Thymus (tissue), 14 donors: ENCODE measurements at places on chromosomes 4 and X. TPM values are rescaled to one million over a fixed set of nuclear protein-coding genes. Genes with fewer than 3 reads are reported as not detected.
A peak's percentile ranks its signal among the peaks of the same experiment; 100 is the strongest.

DNA sequence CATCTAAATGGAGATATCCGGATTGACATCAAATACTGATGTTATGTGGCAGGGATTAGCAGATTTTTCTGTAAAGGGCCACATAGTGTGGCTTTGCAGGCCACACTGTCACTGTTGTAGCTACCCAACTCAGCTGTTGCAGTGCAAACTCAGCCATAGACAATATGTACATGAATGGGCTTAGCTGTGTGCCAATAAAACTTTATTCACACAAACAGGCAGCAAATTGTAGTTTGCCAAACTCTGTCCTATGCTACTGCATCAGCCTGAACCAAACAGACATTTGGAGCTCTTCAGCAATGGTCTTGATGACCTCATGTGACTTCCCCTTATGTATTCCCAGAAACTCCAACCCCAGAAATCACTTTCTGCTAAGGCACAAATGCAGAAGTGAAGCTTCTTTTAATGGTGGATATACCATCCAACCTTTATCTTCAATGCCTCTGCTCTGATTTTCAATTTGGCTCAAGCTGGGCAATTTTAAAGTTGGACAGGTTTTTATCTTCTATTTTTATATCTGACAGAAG is 18.4 kb upstream of the TRPC5OS start:
- DNase-seq, result no peak

GRCh38 chrX:140022482-140022881 is 57.2 kb upstream of the CXorf66 start:
- DNase-seq, result no peak

- DNase-seq, result no peak
These were observed 175.1 kb downstream of the PARM1 start for GRCh38 chr4:75107755-75108612.

DNA sequence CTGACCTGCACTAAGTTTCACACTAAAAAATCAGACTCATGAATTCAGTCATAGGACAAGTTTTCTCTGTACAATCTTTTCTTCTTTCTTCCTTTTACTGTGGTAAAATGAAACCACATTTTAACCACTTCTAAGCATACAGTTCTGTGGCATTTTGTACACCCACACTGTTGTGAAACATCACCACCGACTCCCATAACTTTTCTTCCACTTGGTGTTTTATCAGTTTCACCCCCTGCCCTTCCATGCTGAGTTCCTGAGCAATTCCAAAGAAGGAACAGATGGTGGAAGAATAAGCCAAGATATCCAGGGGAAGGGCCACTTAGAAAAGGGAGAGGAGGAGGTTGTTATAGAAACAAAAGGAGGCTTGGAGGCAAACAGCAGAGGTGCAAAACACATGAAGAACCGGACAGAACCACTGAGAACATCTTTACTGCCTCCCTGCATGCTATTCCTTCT is 22.6 kb downstream of the SLC25A4 start:
- peak; percentile 58 for DNase-seq

GRCh38 chr4:74431113-74431826 is 13.7 kb upstream of the AREG start:
- no peak for DNase-seq

DNA sequence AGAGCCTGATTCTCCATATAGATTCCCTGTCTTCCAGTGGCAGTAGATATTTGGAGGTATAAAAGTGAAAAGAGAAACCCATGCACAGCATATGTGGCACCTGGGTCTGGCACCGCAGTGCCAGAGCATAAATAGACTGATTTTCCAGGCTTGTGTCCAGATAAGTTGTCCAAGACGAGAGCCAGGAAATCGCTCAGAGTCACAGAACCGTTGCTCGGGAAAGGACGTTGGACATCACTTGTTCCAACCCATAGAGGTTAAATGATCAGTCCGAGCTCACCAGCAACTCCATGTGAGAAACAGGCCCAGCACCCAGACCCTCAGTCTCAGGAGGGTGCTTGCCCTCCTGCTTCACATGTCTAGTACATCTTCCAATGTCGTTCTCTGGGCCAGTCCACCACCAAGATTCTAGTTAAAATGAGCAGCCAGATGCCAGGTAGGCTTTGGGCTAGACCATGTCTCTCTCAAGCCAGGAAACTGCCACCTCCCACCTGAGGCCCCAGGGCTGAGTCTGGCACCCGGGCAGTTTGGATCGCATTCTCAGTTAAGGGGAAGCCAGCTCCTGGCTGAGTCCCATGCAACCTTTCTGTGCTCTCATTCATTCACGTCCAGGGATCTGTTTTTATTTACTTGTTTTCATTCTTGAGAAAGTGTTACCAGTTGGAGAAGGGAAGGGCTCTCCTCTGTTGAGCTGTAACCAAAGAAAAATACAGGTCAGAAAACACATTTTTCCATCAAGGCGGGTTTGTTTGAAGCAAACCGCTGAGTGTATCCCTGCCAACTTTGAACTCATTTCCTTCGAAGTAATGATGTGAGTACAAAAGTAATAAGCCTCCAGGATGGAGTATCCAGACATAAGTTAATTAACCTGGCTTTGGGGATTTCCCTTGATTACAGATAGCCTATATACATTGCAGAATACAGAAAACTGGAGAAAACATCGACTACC is 91.7 kb downstream of the PHOX2B start:
- DNase-seq, result no peak

DNA sequence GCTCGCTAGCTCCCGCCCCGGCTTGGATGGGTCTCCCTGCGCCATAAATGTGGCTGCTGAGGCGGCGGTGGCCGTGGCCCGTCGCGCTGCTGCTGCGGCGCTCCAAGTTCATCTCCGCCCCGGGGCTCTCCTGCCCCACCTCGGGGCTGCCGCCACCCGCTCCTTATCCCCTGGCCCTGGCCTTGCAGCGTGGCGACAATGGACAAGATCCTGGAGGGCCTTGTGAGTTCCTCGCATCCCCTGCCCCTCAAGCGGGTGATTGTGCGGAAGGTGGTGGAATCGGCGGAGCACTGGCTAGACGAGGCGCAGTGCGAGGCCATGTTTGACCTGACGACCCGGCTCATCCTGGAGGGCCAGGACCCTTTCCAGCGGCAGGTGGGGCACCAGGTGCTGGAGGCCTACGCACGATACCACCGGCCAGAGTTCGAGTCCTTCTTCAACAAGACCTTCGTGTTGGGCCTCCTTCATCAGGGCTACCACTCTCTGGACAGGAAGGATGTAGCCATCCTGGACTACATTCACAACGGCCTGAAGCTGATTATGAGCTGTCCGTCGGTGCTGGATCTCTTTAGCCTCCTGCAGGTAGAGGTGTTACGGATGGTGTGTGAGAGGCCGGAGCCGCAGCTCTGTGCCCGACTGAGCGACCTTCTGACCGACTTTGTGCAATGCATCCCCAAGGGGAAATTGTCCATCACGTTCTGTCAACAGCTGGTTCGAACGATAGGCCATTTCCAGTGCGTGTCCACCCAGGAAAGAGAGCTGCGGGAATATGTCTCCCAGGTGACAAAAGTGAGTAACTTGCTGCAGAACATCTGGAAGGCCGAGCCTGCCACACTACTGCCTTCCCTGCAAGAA is 763 bp downstream of the USP38 start:
- DNase-seq, result no peak

DNA sequence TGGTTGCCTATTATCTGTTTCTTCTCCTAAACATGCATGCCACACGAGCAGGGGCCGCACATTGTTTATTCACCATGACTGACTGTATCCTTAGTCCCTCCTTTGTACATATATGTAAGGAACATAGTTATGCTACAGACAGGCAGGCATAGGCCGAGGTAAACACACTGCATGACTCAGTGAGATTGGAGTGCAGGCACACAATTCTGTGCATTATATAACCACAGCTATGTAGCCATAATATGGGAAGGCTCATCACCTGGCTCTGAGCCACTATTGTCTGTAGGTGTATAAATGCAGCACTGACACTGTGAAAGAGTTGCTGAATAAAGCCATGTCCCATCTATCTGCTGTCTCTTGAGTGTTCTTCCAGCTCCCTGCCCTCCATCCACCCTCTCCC is 431.6 kb downstream of the IDS start:
- no peak for DNase-seq

- no peak for DNase-seq
These were observed 131.2 kb downstream of the HTR2C start for GRCh38 chrX:114715096-114715495.

DNA sequence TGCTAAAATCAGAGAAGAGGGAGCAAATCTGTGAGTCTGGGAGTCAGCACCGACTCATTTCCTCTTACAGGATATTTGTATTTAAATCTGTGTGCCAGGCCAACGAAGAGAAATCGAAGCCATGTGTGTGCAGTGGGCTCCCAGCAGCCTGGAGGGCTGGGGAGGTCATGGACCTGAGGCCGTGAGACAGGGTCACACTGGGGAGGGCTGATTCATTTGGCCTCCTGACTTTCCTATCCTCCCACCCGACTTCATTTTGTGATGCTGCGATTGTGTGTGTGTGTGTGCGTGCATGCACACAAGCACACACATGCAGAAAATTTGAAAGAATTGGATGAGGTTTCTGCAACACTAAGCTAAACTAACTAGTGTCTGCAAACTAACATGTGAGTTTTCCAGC is 48.7 kb upstream of the STX18 start:
- no peak for DNase-seq

DNA sequence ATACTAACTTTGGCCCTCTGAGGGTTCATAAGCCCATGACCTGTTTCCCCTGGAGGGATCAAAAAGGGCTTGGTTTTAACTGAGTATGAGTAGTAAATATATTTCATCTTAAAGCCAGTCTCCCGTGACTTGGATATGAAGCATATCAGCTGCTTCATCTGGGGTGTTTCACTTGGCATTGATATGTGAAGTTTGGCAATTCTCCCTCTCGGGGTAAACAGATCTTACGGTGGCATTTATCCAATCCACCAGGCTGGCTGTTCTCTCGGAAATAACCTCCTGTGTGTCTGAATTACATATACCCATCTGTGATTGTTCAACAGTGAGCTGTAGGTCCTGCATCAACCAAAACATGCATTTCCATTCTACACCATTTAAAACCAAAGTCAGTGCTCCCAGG is 130.7 kb downstream of the ADAM29 start:
- DNase-seq, result no peak

- no peak for DNase-seq
These were observed 416.7 kb upstream of the TEX13C start for GRCh38 chrX:124902953-124903352.

DNA sequence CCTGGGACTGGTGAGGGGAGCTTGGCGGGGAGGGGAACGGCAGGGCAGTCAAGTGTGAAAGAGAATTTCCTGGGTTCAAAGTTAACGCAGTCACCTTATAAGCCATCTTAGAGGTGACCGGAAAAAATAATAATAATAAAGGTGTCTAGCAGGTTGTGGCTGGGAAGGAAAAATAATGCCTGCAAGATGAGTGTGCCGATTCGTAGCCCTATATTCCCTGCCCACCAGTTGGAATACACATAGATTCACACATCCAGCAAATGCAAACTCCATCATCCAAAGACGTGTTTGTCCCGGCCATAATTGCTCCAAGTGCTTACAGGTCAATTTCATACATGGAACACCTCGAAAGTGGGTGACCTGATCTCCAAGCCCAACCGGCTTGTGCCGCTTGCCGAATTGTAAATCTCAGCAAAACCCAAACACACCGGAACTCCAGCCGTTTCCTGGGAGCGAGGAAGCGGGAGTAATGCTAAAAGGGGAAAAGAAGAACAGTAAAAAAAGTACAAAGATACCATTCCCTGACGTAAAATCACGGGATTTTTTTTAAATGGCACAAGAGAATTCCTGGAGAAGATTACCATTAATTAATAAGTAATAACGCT is 1.3 kb upstream of the FAT1 start:
- DNase-seq, result no peak

GRCh38 chr4:151205722-151206121 is 71.2 kb upstream of the PRSS48 start:
- no peak for DNase-seq

DNA sequence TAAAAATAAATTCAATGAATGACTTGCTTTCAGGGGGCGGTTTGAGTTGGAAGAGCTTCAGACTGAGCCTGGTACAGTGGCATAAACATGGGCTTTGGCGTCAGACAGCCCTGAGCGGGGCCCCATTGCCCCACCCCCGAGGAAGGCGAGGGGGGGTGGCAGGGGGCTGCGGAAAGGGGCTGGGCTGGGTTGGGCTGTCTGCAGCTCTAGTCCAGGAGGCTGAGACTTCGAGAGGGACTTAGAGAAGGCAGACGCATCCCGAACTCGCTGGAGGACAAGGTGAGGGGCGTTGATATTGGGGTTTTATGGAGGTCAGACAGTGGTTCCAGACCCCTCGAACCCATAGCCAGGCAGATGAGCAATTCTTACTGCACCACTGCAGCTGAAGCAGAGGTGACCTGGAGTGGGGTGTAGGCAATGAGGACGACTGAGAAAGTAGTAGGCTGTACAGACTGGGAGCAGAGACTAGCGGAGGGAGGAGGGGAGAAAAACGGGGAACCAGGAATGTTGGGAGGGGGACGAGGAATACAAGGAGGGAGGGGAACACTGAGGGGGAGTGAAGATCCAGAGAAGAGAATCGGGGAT is at the start of gene MAGED2:
Gene MAGED2 (plus strand): TSS at position 222 of the 585 bp plus-strand sequence. CDS start 1,587 bp downstream, outside the sequence.
- peak; percentile 78 for DNase-seq

GRCh38 chrX:50407976-50408375 is 62.6 kb downstream of the DGKK start:
- no peak for DNase-seq

DNA sequence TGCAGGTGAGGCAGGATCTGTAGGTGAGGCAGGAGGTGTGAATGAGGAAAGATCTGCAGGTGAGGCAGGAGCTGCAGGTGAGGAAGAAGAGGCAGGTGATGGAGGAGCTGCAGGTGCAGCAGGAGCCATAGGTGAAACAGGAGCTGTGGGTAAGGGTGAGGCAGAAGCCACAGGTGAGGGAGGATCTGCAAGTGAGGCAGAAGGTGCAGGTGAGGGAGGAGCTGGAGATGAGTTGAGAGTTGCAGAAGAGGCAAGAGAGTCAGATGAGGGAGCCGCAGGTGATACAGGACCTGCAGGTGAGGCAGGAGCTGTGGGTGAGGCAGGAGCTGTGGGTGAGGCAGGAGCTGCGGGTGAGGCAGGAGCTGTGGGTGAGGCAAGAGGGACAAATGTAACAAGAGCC is 27.1 kb upstream of the PNMA3 start:
- DNase-seq, result no peak

- DNase-seq, result no peak
These were observed 103.3 kb upstream of the RASGEF1B start for GRCh38 chr4:81574991-81575390.

GRCh38 chr4:81629366-81629765 is 157.7 kb upstream of the RASGEF1B start:
- no peak for DNase-seq

BEND4 gene
- 0.23 TPM for polyA plus RNA-seq

GLRB gene
- 1.5 TPM for polyA plus RNA-seq

BANK1 gene
- polyA plus RNA-seq, result 10.9 TPM

HSFX1 gene
- polyA plus RNA-seq, result 0.25 TPM

GC gene
- 0.66 TPM for polyA plus RNA-seq

PPP4R3C gene
- polyA plus RNA-seq, result not detected

F8 gene
- polyA plus RNA-seq, result 10.7 TPM

DGKK gene
- polyA plus RNA-seq, result 0.11 TPM

RGN gene
- 2.3 TPM for polyA plus RNA-seq

PLK4 gene
- 3.0 TPM for polyA plus RNA-seq
